ENCODE measurements at places on chromosomes 13 and 19. TPM values are rescaled to one million over a fixed set of nuclear protein-coding genes. Genes with fewer than 3 reads are reported as not detected.

EFNB2 gene
- 4.7 TPM for total RNA-seq

DNA sequence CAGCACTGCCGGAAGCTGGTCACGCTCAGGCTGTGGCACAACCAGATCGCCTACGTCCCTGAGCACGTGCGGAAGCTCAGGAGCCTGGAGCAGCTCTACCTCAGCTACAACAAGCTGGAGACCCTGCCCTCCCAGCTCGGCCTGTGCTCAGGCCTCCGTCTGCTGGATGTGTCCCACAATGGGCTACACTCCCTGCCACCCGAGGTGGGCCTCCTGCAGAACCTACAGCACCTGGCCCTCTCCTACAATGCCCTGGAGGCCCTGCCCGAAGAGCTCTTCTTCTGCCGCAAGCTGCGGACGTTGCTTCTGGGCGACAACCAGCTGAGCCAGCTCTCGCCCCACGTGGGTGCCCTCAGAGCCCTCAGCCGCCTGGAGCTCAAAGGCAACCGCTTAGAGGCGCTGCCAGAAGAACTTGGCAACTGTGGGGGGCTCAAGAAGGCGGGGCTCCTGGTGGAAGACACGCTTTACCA, 3.2 kb upstream of the MAP2K7 start:
- peaks cover 6% of the 10 kb centered on the region for H3K4me1 ChIP-seq
- H3K27me3 ChIP-seq, result no peaks in the 10 kb centered on the region
- H3K27ac ChIP-seq, result no peak overlapping the region
- no peaks in the 10 kb centered on the region for H3K36me3 ChIP-seq
- no peak for DNase-seq

EDNRB gene
- 0.18 TPM for total RNA-seq

DNA sequence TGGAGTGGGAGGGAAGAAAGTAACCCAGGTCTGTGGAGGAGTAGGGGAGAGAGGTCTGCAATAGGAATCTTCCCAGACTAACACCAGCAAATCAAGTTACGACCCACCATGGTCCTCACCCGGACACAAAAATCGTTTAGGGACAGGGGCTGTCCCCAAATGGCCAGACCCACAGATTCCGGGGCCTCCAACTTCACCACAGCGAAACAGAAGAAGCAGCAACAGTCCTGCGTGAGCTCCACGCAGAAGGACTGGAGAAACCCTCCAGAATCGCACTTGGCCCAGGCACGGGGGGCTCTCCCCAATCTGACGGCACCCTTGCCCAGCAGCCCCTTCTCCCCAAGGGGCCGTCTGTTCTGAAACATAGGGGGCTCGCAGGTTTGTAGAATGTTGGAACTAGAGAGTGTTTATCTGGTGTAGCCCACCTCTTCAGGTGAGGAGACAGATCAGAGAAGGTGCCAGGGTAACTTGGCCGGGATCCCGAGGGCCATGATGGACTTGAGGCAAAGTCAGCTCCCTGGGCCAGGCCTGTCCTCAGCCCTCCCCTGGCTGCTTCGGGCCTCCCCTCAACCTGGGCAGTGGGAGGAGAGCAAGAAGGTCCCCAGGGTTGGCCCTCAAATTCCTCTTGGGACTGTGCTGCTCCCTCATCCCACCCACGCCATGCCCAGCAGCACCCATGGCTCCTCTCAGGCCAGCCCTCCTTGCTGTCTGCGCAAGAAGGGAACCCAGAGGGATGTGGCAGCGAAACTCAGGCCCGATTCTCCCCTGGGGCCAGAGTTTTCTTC, 82.5 kb upstream of the GPR183 start:
- H3K27me3 ChIP-seq, result no peaks in the 10 kb centered on the region
- no peaks in the 10 kb centered on the region for H3K36me3 ChIP-seq
- no peaks in the 10 kb centered on the region for H3K4me1 ChIP-seq

SIGLEC12 gene
- not detected for total RNA-seq

All from Panc1 (cell line).